ENCODE measurements at places on chromosomes 16 and 17.
A peak's percentile ranks its signal among the peaks of the same experiment; 100 is the strongest.

- no peak for DNase-seq
Observed at GRCh38 chr16:49994006-49994405, 31.0 kb upstream of the CNEP1R1 start.

DNA sequence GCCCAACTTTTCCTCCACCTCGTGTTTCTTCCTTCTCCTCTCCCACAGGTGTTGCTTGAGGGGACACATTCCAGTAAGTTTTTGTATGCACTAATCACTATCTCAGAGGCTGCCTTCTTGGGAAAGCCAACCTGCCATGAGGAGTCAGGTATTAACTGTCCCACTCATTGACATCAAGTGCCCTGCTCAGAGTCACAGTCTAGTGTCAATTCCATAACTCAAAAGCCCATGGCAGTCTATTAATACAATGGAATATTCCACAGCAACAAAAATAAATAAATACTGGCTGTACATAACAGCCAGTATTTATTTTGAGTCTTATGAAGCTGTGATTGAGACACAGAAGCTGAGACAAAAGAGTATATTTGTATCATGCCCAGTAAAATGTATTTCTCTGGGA, 26.1 kb upstream of the KIF2B start:
- no peak for DNase-seq

GRCh38 chr17:65243838-65244625, 106.9 kb downstream of the RGS9 start:
- DNase-seq = peak; percentile 38

DNA sequence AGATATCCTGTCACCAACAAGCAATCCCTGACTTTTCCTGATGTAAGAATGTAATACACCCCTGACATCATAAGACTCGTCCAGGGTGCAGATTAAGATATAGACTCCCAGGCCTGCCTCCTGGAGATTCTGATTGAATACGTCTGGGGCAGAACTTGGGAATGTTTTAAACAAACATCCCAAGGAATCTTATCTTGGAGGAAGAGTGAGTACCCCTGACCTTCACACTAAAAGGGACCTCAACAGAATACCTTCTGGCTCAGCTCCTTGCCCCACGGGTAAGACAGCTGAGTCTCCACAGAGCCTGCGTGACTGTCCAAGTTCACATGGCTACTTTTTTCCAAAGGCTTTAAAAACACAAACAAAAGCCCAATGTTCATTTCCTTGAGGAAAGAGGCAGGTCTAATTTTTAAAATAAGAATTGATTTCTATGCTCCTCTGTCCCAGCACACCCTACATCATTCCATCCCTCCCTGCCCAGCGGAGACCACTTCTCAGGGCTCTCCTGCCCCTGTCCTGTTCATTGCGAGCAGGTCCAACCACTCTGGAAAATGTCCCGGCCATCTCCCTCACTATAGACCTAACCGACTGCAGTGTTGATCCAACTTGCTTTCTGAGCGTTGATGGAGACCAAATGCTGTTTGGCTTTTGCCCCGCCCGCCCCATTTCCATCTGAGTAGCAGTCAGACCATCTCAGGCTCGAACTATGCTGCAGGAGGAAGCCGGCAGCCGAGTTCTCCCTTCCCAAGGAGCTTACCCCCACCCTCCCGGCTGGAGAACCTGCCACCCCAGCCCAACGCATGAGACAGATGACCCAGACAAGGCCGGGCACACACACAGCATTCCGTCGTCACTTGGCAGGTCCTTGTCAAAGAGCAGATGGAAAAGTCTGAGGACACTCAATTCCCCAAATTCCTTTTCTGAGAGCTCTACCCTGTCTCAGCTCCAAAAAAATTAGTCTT, 44.1 kb upstream of the MYH10 start:
- no peak for DNase-seq

DNA sequence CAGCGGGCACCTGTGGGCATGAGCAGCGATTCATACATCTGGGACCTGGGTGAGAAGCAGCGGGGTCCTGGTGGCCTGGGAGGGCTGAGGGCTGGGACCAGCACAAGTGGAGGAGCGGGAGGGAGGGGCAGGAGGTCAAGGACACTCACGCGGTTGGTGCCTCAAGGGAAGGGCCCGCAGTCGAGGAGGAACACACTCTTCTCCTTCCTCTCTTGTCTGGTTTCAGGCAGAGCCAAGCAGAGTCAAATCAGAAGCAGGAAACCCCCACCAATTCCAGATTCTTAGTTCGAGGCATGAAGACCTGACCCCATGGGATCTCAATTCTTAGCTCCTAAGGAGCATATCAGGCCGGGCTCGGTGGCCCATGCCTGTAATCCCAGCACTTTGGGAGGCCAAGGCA, 15.7 kb downstream of the DNAI2 start:
- no peak for DNase-seq

GRCh38 chr16:86563469-86564345, 2.9 kb upstream of the FOXC2 start:
- peak; percentile 78 for DNase-seq

Measured in NCI-H1105 (cell line).